ENCODE measurements at places on chromosomes 7 and 10. TPM values are rescaled to one million over a fixed set of nuclear protein-coding genes. Genes with fewer than 3 reads are reported as not detected.

DNA sequence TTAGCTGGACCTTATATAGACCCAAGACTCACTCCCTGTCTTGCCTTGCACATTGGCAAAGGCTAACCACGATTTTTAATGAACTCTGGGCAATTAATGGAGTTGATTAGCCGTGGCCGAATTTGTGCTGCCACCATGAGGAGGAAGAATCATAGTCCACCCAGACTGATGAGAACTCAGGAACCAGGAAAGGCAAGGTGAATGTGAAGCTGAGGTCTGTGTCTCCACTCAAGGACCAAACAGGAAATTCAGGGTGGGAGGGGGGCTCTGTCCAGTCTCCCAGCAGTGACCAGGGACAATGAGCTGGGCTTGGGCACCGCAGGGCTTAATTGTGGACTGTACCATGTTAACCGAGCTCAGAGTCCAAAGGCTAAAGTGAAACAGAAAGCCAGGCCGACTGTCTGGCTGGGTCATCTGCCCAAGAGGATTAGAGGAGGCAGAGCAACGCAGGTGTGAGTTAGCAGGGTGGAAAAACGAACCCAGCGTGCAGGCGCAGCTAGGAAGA lies 127.0 kb upstream of the JCAD start:
- no peak for DNase-seq

The KEL gene
- total RNA-seq: not detected

DNA sequence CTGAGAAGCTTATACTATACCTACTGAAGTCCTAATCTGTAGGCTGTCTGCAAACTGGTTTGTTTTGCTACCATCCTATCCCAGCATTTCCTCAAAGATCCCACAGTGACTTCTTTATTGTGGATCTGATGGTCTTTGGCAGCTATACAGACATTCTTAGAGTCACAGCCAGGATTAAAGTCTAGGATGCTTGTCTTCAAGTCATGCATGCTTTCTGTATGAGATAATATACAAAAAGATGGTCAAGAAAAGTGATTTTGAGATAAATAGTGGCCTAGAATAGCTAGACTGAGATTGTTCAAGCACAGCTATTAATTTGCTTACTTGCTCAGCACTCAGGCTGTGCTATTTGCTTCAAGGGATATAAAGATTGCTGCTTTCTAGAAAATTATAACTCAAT lies 454.4 kb downstream of the AUTS2 start:
- DNase-seq: no peak

The ADIRF gene
- 318 TPM for total RNA-seq

The UCMA gene
- not detected for total RNA-seq

The BUB3 gene
- total RNA-seq: 64.2 TPM

The PTPRN2 gene
- total RNA-seq: 2.2 TPM

- DNase-seq: no peak
These were observed 79.9 kb downstream of the ZMIZ1 start for GRCh38 chr10:79148452-79149344.

The PDZD7 gene
- 1.1 TPM for total RNA-seq

DNA sequence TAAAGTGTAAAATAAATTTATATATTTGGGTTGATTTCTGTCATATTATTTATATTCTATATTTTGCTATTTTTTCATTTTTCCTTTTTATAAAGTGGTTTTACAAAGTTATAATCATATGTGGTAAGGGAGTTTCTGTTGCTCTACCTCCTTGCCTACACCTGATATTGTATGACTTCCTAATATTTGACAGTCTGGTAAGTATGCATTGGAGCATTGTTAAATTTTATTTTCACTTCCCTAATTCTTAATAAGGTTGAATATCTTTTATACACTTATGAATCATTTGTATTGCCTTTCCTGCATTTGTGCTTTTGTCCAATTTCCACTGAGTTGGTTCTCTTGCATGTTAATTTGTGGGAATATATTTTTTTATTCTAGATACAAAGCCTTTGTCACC lies 492.4 kb downstream of the GRID1 start:
- DNase-seq: no peak

The BTRC gene
- total RNA-seq: 12.9 TPM

DNA sequence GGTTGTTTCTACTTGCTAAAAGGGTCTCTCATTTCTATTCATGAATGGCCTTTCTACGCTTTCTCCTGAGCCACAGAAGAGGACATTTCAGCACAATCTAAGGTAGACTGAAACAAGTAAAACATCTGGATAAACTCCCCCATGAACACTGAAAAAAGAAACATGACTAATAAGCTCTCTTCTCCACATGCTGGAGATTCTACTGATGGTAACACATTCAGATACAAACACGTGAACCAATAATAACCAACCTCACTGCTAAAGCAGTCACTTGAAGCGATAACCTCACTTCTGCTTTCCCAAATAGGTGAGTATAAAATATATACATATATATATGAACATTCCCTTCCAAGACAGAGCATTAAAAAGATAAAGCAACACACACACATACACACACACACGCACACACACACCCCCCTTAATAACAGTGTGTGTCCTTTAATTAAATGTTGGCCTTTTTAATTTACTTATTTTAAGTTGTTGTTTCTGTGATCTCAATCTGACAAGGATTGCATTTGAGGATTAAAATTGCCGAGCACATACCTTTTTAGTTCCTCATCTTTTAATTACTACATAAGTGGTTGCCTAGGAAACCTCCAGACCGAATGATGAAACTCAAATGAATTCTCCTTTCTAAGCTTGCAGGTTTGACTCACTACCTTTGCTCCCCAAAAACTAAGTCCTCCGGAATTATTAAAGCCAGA lies 292.4 kb upstream of the KLF14 start:
- no peak for DNase-seq

The HMX3 gene
- total RNA-seq: not detected

The CXCL12 gene
- 169 TPM for total RNA-seq

- no peak for DNase-seq
These were observed 31.5 kb downstream of the CHCHD3 start for GRCh38 chr7:133050200-133050995.

DNA sequence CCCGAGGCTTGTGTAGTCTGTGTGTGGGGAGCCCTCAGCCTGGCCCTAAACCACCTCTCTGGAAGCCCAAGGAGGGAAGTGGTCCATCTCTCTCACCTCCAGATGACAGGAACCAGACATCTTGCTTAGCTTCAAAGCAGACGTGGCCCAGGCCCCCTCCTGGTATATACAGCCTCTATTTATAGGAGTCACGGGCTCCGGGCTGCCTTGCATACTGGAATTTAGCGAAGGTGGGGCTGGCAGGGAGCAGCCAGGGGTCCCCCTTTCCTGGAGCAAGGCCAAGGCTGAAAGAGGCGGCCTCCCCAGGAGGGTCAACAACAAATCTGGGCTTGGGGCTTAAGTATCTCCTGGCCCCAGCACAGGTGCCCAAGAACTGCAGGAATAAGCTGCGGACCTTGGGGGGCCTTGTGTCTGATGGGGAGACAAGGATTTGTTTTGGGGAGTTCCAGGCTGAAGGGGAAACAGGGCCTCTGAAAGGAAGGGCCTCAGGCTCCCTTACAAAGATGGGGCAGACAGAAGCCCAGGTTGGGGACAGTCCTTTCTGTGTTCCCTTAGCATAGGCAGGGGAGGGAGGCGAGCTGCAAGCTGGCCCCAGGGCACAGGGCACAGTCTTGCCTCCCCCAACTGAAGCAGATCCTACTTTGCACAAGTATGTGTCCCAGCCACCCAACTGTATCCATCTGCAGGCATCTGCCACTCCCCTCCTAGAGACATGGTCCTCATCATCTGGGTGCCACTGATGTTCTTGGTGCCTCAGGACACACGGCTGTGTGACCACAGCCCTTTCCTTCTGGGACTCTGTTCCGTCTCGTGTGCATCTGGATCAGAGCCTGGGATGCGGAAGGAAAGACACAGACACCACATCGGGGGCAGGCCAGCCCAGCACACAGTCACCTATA lies 11.9 kb downstream of the ZCCHC24 start:
- no peak for DNase-seq

DNA sequence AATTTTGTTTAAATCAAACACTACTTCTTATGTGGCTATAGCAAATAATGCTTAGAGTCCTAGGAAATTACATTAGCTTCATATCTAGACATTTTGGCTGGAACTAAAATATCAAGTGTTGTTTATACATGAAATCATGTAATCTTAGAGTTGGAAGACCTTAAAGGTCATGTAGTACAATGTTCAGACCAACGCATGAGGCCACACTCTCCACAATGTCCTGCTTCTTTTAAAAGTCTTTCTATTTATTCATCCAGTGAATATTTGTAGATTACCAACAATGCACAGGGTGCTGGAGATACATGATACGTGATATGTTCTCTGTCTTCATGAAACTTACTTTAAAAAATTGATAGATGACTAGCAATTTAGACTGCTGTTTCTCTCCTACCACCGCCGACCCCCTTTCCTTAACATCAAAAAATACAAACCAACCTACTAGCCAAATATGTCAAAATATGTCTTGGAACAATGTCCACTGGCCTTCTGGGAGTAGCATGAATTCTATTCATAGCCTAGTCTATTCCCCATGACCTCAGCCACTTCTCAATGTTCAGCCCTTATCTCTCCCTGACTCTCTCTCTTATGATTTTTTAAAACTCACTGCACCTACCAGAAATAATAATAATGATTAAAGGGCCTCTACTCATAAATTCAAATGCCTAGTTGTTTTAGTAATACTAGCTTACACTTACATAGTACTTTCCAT lies 59.5 kb upstream of the CAV2 start:
- DNase-seq: no peak

DNA sequence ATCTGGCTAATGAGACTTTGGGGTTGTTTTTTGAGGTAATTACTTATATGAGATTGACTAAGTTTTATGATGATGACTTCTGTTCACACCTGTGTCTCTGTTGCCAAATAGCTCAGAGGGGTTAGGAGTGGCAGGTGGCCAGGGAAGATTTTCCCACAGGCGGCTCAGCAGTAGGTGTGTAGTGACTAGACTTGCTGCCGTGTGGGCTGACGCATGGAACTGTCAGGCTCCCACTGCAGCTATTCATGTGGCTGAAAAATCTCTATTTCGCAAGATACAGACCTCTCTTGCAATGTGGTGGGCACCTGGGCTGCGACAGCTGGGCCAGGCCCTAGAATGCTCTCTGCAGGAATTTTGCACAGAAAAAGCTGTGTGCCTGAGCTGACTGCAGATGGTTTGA lies 1.4 kb downstream of the CPA4 start:
- no peak for DNase-seq

DNA sequence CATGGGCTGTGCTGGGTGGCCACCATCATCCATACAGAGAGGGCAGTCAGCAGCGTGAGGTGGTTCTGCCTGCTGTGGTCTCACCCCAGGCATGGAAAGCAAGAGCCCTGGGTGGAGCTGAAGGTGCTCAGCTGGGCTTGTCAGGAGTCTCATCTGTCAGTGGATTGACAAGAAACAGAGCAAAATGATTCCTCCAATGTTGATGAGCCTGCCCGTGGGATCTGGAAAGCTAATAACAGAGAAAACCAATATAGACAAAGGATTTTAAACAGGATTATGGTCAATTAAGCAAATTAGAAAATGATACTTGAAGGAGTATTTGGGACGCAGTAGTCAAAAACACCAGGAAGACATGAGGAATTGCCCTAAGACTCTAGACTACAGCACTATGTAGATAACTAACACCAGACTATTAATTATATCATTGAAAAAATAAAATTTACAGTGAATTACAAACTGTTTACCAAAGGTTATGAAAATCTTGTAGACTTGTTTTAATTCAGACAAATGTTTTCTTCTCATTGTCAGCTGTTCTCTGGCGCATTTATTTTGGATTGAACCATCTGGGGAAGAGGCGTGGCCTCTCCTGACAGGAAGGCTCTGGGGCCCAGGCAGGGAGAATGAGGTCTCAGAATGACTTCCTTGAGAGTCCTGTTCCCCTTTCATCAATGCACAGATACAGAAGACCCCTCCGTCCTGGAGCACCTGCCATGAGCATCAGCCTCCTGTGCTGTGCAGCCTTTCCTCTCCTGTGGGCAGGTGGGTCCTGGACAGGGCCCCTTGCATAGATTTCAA lies 211.2 kb upstream of the PRSS58 start:
- no peak for DNase-seq

The TNRC18 gene
- total RNA-seq: 182 TPM

DNA sequence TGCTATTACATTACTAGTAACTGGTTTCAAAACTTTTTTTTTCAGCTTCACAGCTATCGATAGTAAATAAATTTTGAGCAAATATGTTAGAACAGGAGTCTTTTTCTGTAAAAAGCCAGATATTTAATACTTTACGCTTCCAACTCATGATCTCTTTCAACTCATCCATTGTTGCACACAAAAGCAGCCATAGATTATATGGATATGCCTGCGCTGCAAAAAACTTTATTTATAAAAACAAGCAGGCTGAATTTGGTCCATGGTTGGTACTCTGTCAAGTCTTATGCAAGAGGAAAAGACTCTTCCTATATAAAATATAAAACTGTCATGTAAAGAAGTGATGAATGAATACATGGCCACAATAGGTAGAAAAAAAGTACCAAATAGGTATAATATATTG lies 31.1 kb downstream of the WASL start:
- DNase-seq: no peak

The GRK5 gene
- 85.3 TPM for total RNA-seq

DNA sequence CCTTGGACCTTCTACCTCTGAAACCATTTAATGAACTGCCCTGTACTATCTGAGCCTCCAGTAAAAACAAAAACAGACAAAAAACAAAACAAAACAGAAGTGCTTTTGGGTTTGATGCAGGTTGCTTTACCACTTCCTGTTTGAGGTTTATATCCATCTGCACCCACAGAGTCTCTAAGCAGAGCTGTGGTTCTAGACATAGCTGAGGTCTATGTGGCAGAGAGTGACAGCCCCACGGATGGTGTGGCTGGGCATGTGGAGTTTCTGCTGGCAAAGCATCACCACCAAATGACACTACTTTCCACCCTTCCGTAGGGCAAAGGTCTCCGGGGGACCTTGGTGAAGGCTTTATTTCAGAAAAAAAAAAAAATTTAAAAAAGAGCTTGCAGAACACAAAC lies 754.2 kb downstream of the GRID1 start:
- DNase-seq: no peak

DNA sequence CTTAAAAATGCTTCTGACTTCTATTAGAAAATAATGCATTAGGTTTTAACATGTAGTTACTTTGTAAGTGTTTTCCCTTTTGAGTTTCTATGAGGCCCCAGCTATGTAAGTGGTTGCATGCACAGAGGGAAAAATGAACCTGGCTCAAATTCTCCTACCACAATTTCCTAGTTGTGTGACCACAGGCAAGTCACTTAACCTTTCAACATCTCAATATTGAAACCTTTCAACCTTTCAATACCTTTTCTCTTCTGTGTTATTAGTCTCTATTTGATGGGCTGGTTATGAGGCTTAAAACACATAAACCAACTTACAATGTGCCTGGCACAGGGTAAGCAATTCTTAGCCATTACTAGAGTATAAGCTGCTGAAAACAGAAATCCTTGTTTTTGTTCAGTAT lies 203.0 kb downstream of the KCND2 start:
- no peak for DNase-seq

DNA sequence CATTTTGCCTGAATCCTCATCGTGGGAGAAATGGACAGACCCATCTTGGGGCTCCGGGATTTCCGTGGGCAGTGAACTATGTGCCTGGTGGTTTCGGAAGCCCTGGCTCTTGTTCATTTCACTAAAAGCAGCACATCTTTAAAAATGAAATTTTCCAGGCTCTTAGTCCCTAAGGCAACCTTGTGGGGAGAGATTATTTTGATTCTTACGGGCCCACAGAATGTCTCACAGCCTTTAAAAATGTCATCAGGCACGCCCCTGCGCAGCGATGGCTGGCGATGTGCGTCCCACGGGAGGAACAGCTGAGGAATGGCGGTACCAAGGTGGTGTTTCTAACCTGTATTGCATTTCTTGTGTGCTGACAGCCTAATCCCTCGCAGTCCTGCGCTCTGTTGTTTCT lies 189.7 kb downstream of the CCDC3 start:
- no peak for DNase-seq

Data from thoracic aorta (tissue), 2 donors.